NCI-H2029 (cell line): ENCODE measurements at places on chromosomes 5 and 9.

DNA sequence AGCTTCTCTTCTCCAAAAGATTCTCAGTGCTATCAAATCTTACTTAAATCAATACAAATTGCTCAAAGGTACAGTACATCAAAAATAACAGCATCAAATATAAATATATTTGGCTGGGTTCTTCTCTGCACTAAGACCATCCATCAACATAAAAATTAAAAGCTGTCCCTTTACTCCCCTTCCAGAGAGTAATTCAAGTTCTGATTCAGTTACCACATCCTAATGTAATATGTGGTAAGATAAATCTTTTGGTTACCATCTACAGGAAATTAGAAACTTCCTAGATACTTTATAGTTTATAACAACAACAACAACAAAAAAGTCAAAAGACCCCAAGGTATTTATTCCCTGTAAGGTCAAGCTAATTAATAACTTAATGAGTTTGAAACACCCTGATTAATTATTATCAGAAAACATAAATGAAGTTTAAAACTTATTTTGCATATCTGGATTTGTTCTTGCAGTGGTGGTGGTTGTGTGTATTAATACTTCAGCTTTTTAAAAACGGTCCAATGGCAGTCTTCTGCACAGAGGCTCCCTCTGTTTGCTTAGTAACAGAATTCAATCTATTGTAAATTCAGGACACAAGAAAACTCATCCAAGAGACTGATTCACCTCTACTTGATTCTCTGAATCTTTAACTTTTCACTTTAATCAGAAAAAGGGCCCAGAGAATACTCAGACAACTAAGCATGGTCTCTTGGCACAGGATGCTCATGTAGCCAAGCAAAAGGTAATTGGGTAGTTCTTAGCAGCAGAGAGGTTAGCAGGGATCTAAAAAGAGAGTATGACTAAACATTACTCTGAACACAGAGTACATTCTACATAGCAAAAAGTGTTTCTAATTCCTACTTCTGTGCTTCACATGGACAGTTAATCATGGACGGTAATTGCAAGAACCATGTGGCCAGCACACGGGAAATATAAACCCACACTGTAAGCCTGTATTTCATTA, 20.1 kb downstream of the DIAPH1 start:
- no peak for DNase-seq

GRCh38 chr5:10354048-10354872, 765 bp downstream of the MARCHF6 start:
- DNase-seq: peak; percentile 43

GRCh38 chr5:96434201-96434645, 1.2 kb upstream of the PCSK1 start:
- DNase-seq: peak; percentile 96

DNA sequence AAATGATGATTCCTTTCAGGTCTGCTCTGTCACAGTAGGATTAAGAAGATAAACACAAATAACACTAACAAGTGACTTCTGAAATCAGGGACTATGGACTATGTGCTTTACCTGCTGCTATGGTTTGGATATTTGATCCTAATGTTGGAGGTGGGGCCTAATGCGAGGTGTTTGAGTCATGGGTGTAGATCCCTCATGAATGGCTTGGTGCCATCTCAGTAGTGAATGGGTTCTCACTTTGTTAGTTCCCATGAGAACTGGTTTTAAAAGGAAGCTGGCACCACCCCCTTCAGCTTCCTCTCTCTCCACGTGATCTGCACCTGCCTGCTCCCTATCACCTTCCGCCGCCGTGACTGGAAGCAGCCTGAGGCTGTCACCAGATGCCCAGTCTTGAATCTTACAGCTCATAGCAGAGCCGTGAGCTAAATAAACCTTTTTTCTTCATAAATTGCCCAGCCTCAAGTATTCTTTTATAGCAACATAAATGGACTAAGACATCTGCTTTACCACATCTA, 3.3 kb downstream of the PPIC start:
- DNase-seq: peak; percentile 83

DNA sequence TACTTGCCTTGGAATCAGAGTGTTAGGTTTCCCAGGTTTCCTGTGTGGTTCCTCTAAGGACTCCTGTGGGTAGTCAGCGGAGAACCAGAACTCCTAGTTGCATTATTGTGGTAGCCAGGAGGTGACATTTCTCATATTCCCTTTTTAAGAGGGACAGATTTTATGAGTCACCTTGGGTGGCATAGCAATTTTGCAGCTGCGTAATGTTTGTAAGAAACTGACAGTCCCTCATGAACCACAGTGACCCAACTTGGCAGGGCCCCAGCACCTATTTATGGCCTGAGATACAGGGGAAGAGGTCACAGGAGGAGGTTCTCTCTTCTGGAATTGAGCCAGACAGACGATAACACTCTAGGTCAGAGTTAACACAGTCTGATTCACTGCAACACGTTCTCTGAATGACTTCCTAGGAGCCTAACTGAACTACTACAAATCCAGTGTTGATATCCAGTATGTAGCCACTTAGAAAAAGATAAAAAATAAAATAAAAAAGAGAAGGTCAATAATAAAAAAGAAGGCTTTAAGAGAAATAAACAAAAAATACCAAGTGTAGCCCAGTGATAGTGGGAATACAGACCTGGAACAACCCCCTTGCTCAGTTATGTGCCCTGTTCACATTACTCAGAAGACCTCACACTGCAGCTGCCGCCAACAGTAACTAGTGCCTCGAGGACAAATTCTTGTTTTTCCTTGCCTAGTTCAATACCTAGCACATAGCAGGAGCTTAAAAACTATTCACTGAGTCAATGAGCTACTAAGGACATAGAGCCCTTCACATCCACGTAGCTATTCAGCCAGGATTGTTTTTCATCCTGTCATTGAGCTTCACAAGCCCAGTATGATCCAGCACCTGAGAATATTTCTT, 50.7 kb upstream of the VLDLR start:
- DNase-seq: peak; percentile 75

DNA sequence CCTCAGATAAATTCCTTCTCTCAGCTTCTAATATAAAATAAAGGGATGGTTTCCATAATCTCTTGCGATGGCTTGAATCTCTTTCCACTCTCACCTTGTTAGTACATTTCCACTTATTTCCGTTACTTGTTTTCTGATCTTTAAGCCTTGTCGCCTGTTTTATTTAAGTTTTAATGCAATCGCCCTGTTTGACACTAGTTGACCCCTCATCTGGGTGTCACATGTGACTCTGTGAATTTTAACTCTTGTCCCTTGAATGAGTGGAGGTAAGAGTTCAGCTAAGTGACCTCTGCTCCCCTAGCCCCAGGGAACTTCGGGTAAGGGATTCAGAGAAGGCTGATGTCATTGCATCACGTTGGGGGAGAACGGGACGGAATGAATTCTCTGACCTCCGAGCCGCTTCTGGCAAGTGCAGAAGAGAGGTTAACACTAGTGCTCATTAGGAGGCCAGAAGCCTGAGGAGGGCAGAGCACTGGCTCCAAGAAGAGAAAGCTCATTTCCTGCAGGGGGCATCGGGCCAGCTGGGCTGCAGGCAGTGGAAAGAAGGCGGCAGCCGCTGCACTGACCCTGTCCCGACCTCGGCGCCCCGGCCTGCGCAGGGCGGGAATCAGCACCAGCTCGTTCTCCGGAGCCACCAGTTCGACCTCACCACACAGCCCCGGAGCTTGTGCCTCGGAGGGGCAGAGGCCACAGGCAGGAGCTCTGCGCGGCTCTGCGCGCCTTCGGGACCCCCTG, 569 bp downstream of the HINT2 start:
- DNase-seq: peak; percentile 48

DNA sequence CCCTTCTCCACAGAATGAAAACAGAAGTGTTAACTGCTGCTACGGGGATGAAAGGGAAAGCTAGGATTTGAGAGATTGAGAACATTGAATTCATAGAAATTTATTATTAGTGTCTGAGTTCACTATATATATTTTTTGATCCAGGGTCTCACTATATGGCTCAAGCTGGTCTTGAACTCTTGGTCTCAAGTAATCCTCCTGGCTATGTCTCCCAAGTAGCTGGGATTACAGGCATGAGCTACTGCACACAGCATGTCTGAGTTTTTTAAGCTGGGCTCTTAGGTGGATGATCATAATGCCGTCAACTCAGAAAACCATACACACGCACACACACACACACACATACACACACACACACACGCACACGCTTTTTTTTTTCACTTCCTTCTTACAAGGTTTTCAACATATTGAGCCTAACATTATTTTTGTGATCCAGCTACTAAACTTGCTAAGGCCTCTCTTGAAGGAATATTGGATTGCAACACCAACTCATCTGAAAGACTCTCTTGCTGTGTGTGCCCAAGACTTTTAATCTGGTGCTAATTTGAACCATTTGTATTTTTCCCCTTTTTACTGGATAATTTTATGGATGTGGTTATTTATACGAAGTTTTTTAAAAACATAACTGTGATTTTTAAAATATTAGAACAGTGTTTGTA, 1045.4 kb downstream of the DTWD2 start:
- DNase-seq: no peak

- no peak for DNase-seq
Measured at GRCh38 chr5:130528474-130528873, 624.2 kb downstream of the CHSY3 start.

- DNase-seq: peak; percentile 82
Measured at GRCh38 chr5:93622240-93622885, 39.3 kb downstream of the NR2F1 start.

GRCh38 chr9:68955330-68955729, 58.6 kb downstream of the PRKACG start:
- no peak for DNase-seq

DNA sequence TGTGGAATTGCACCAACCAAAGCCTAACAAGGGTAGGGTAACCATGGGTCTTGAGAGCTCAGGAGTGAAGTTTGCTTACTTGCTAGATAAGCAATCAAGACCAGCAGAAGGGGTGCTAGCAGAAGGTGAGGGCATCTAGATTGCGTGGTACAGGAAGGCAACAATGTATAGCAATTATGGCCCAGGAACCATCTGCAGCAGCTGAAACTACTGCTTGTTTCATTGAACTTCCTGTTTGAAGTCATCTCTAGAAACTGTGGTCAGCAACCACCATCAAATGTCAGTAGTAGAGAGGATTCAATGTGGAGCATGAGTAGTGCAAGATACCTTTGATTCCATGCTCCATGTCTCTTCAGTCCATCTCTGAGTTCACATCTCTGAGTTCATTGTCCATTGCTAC, 462.1 kb upstream of the GRAMD2B start:
- no peak for DNase-seq

DNA sequence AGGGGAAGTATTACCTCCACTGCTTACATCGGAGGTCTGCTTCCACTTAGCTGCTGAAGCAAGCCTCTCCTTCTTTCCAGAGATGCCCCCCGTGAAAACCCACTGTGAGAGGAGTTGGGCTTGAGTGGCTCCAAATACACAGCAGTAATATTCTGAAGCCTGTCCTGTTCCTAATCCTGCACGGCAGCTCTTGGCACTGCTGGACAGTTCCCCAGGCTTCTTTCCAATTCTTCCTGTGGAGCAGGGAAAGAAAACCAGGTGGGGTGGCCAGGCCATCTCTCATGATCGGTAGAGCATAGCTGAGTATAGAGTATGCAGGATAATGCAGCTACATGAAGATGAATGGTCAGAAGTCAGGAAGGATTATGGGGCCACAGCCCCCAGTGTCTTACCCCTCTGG, 335.3 kb downstream of the MARCHF11 start:
- DNase-seq: no peak

DNA sequence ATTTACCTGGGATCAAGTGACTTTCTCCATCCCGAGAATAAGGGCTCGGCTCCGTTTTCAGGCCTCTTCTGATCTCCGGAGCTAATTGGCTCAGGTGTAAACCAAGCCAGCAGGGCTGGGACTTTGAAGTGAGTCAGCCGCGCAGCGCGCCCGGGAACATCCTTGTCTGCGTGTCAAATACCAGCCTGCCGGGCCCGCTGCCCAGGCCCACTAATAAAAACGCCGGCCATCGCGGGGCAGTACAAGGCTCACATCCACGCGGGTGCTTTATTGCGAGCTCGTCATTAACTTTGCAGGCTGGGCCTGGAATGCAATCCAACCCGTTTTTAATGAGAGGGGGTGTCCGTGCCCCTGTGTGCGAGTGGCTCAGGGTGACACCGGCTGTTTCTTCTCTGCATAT, 416.8 kb downstream of the IRX2 start:
- peak; percentile 47 for DNase-seq

GRCh38 chr9:91411096-91411771, 12.4 kb downstream of the NFIL3 start:
- no peak for DNase-seq

DNA sequence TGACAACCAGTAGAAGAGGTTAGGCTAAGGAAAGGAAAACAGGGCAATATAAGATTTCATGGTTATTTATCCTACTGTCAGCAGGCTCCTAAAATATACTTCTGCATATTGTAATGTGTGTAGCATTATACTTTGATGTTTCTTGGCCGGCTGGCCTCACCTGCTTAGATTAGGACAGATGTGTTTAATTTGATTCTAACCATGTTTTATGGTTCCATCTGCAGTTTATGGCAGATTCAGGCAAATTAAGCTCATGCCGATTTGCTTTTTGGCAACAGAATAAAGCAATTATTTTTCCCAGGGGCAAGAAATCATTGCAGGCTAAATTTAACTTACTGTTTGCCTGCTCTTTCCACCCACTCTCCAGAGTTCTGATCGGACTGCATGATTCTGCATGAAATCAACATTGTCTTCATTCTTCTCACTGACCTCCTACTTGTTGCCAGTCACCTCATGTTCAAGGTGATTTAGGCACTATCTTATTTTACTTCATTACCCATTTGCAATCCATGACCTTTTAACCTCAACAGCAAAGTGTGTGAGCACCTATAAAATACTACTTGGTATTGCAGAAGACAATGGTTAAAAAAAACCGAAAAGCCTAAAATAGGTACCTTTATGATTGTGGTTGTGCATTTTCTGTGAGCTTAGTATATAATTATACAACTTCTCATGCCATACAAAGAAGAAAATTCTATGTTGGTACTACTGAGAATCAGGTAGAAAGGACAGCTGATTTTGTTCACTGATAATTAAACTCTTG, 125.2 kb downstream of the EDIL3 start:
- DNase-seq: no peak

DNA sequence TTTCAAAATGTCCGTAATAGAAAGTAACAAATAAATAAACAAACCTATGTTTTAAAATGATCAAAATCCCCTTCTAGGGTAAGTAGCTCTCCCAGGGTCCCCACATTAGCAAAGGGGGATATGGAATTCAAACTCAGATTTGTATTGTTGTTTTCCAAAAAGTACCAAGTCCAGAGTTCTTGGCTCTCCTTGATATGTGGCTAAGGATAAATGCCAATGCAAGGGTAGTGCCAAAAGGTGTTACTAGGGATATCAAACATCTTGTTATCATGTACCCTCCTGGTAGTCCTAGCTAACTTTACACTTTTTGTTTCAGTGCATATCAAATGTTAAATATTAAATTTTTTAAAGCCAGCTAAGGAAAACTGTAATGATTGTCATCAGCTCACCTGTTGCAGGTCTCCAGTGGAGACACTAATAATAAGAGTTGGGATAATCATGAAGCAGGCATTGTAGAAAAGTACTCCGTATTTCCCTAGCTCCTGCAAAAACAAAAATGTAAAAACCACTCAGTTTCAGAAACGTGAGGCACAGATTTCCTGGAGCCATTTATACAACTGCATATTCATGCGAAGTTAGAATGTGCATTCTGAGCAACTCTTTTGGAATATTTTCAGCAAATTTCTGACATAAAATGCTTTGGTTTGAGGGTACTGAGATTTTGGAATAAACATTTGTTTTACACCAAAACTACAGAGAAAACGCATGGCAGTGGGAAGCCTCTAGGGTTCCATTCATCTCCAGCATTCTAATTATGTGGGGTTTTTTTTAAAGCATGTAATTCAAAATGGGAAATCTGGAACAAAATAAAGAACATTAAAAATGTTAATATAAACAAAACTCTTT, 39.8 kb downstream of the SLC35D2 start:
- DNase-seq: no peak
